ENCODE measurements at places on chromosomes 1 and 21. TPM values are rescaled to one million over a fixed set of nuclear protein-coding genes. Genes with fewer than 3 reads are reported as not detected.
A peak's percentile ranks its signal among the peaks of the same experiment; 100 is the strongest.

Gene CCDC185
- not detected for total RNA-seq

Gene PPM1J
- total RNA-seq = 1.3 TPM

Gene SLFNL1
- total RNA-seq = 0.15 TPM

Gene TAS1R1
- total RNA-seq = not detected

GRCh38 chr1:31910933-31911332 is 27.2 kb downstream of the PTP4A2 start:
- no peak for DNase-seq

DNA sequence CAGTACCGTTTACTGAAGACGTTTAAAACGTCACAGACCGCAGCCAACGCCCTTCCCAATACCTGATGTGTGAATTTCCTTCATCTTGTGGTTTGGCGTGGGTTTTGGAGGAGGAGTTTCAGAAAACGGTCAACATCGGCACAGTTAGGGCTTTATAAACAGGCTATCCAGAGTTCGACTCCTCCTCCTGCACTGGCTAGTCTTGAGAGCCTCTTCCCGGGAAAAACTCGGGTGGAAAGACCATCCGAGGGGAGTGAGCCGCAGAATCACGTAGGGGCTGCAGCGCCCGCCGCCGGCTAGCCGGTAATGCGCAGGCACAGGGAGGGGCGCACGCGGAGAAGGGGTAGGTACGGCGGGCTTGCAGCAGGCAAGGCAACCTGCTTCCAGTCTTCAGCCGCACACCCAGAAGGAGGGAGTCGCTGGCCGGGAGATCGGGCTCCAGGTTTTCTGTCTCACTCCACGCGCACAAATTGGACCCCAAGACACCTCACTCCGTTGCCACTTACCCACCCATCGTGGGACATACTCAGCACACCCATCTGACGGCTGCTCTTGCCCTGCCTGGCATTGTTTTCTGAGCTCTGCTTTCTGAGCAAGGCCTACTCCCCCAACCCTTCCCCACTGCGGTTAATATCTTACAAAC is 25.4 kb downstream of the SLC19A2 start:
- no peak for DNase-seq

DNA sequence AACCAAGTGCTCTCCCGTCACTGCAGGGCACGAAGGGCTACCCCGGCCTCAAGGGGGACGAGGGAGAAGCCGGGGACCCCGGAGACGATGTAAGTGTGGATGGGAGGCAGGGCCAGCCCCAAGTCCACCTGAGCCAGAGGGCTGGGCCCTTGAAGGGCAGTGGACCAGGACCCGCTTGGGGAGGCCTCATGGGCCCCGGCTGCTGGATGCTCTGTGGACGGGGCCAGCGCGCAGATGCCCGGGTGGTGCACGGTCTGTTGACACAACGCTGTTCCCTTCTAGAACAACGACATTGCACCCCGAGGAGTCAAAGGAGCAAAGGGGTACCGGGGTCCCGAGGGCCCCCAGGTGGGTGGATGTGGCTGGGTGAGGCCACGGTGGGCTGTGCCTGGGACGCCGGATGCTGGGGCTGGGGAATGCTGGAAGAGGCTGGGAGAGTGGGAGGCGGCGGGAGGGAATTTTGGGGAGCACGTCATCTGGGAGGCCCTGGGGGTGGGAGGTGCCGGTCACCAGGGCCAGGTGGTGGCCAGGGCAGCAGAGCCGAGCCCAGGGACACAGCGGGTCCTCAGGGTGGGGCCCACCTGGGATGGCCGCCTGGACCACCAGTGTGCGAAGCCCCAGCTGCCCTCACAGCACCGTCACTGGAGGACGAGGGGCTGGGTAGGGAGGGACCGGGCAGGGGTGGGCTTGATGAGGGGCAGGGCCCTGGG is 17.5 kb downstream of the COL6A1 start:
- no peak for DNase-seq

DNA sequence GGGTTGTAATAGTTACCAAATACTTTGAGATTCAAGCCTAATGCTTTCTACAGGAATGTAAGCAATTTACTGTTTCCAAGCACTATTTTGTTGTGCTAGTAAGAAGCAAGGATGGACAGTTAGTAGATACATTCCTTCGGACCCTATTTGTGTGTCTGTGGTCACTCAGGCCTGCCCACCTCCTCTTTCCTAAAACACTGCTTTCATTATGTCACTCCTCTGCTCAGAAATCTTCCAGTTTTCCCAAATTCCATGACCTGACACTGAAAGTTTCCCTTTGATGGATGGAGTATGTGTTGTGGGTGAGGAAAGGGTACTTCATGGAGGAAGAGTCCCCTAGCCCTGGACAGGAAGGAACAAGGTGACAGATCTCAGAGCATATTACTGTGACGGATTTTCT is 141.1 kb downstream of the DISP1 start:
- DNase-seq = no peak

- DNase-seq = no peak
Observed at GRCh38 chr1:58924821-58925220, 141.0 kb upstream of the JUN start.

GRCh38 chr21:31538816-31539215 is 120.7 kb upstream of the SOD1 start:
- no peak for DNase-seq

GRCh38 chr1:21337928-21338572 is 47.8 kb upstream of the ECE1 start:
- DNase-seq = peak; percentile 83
